ENCODE measurements at places on chromosomes 5 and 9.
A peak's percentile ranks its signal among the peaks of the same experiment; 100 is the strongest.

DNA sequence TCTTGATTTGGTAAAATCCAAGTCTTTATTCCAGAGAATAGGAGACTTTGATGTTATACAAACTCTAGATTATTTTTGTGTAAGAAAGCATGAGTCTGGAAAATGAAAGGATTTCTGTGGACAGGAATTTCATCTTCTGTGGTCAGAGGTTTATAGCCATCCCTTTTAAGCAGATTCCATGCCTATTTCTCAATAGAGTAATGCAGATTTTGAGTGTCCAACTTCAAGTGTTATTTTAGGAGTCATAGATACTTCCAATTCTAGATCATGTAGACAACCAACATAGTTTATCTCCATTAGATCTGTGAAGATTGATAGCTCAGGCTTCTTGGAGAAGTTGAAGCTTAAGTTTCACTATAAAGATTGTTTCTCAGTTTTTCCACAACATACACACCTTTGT, 379.7 kb downstream of the PSAT1 start:
- no peak for DNase-seq

GRCh38 chr9:122797316-122798063, 2.4 kb upstream of the OR1K1 start:
- no peak for DNase-seq

DNA sequence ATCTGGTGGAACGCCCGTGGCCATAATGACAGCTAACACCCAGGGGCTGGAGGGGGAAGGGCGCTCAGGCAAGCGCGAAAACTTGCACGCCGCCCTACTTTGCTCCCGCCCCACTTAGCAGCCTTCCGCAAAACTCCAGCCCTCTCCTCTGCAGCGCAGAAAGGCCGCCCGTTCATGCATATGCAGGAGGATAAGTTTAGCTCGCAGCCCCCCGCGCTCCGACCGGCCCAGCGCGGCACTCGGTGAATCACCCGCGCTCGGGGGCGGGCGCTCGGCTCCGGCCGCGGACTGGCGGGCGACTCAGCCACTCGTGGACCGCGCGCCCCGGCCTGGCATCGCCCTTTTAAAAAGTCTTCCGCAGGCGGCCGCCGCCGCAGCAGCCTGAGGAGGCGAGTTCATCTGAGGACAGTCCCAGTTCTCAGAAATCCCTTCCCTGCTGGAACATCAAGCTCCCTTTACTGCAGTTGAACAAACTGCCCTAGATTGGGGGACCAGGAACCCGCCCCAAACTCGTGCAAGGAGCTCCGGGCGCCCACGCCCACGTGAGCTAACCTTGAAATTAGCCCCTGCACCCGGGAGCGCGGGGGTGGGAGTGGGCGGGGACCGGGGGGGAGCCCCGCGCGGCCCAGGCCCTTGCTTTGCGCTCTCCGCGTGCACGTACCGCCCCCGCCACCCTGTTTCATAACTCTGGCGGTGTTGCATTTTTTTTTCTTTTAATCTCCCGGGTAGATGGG, 4.5 kb upstream of the KLF9 start:
- peak; percentile 78 for DNase-seq

- no peak for DNase-seq
Measured at GRCh38 chr9:126383406-126384046, 56.9 kb downstream of the MVB12B start.

- DNase-seq = no peak
Measured at GRCh38 chr5:66793049-66793448, 196.9 kb downstream of the MAST4 start.

GRCh38 chr9:87375397-87376073, 122.1 kb upstream of the DAPK1 start:
- no peak for DNase-seq

GRCh38 chr9:136899196-136899595, 12.9 kb downstream of the TRAF2 start:
- DNase-seq = no peak

- no peak for DNase-seq
Measured at GRCh38 chr5:88602584-88602983, 280.4 kb downstream of the MEF2C start.

DNA sequence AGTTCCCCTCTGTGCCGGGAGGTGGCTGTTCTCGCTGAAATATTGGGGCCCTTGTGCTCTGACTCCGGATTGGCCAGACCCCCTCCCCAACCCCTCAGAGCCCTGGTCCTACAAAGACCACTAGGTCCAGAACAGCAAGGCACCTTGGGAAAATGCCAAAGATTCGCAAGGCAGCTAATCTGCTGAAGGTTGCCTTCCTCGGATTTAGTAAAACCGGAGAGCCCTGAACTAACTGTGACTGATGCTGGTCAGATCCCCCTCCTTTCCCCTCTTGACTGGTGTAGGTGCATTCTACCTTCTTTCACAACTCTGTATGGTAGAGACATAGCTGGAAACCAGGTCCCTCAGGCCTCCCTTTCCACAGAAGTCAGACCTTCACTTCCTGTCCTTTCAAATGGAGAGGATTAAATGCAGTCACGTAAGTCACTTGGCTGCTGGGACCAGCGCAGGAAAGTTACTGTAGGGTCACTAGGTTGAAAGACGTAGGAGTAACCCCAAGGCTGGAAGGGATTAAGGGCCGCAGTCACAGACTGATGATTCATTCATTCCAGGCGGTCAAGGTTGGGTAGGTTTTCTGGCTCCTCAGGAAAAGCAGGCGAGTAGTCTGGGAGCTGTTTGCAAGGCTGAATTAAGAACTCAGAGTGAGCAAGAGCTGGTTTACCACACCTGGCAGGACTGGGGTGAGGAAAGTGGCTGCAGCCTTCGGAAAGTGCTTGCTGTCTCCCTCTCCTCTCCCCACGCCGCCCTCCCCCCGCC, 5.3 kb downstream of the BARX1 start:
- DNase-seq = no peak

Data from stimulated activated CD4-positive, alpha-beta T cell treated with anti-CD3 and anti-CD28 coated beads, Interleukin-15, amount 100 ng/mL, for 1 hour (primary cell).